ENCODE measurements at places on chromosomes 13 and 19. TPM values are rescaled to one million over a fixed set of nuclear protein-coding genes. Genes with fewer than 3 reads are reported as not detected.

The PGLYRP1 gene
- total RNA-seq = 5.5 TPM

- no peak overlapping the region for H3K27ac ChIP-seq
- no peak overlapping the region for H3K4me3 ChIP-seq
- no peaks in the 10 kb centered on the region for H3K36me3 ChIP-seq
- H3K4me1 ChIP-seq = peaks cover 5% of the 10 kb centered on the region
- no peak for DNase-seq
- no peaks in the 10 kb centered on the region for H3K27me3 ChIP-seq
These were observed 8.4 kb downstream of the PCDH9 start for GRCh38 chr13:67221630-67222226.

DNA sequence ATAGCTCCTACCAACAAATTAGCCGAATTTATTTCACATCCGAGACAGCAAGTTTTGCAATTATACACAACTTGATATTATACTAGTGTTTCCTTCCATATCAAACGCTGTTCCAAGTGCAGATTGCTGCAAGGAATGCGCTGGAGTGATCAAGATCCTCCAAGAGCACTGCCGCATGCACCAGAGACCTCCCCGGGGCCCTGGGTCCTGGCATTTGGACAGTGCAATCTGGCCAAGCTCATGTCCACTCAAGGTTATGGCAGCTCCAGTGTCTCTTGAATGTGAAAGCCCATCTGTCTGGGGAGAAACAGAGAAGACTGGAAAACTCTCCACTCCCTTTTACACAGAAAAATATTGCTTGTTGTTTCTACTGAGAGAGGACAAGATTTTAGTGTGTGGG is 111.9 kb downstream of the HSPH1 start:
- no peaks in the 10 kb centered on the region for H3K36me3 ChIP-seq
- H3K27ac ChIP-seq = no peak overlapping the region
- H3K27me3 ChIP-seq = no peaks in the 10 kb centered on the region

DNA sequence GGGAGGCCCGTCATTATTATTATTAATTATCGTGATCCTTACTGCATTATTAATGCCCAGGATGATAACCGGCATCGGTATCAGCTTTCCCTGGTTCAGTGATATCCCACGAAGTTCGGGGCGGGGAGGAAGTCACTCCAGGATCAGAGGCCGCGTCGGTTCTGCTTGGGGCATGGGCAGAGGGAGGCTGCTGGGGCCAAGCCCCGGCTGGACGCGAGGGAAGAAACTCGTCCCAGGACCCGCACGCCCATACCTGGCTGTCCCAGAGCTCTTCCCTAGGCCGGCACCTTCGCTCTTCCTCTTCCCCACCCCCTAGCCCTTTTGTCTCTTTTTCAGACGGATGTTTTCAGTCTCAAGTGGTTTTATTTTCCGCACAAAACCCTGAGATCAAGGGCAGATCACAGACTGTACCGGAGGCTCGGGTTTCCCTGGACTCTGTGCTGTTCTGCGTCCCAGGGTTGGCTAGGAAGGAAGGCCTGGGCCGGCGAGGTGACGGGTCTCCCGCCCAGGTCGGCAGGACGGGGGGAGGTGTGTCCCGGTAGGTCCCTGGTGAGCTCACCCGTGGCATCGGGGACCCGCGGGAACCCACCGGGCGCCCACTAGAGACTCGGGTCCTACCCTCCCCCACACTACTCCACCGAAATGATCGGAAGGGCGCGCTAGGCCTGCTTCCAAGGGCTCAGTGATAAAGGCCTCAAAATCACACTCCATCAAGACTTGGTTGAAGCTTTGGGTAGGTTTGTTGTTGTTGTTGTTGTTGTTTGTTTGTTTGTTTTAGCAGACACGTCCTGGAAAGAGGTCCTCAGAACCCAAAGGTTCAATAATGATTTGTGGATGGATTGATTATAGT is 7.9 kb downstream of the ZIC2 start:
- DNase-seq = no peak
- peaks cover 99% of the 10 kb centered on the region for H3K27me3 ChIP-seq
- peaks cover 17% of the 10 kb centered on the region for H3K36me3 ChIP-seq

GRCh38 chr13:27148900-27149299 is 22.7 kb downstream of the USP12 start:
- no peak overlapping the region for H3K4me3 ChIP-seq
- no peak overlapping the region for H3K27ac ChIP-seq
- no peaks in the 10 kb centered on the region for H3K4me1 ChIP-seq
- H3K27me3 ChIP-seq = no peaks in the 10 kb centered on the region
- DNase-seq = no peak
- H3K36me3 ChIP-seq = no peaks in the 10 kb centered on the region
